Chondrocyte (in vitro differentiated cells): ENCODE measurements at places on chromosomes 11 and 22. TPM values are rescaled to one million over a fixed set of nuclear protein-coding genes. Genes with fewer than 3 reads are reported as not detected.
A peak's percentile ranks its signal among the peaks of the same experiment; 100 is the strongest.

DNA sequence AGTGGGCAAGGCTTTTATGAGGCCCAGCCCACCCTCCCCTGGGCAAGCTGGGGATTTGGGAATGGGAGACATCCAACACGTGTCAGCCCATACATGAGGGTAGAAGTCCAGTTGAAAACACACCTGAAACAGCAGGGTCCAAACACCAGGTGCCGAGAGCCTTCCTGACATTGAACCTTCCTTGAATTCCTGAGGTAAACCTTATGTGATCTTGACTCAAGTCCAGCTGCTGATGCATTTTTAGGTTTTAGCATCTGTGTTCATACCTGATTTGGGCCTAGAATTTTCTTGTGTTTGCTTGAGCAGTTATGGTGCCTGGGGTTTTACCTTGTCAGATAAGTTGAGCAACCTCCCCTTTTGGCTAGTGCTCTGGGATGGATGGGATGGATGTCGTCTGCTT, 66.3 kb downstream of the CDKN1C start:
- no peak overlapping the region for H3K4me3 ChIP-seq
- H3K27me3 ChIP-seq = no peaks in the 10 kb centered on the region
- H3K36me3 ChIP-seq = peaks cover 23% of the 10 kb centered on the region
- no peak overlapping the region for H3K27ac ChIP-seq
- DNase-seq = no peak

DNA sequence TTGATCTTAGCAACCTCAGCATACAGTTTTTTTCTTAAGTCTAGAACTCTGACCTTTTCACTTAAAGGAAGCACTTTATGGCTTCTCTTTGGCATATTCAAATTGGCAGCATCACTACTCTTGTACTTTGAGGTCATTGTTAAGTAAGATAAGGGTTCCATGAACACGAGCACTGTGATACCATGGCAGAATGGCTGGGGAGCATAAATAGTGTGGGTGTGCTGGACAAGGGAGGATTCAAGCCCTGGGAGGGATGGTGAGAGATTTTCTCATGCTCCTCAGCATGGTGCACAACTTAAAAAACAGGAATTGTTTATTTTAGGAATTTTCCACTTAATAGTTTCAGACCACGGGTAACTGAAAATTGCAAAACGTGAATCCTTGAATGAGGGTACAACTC, 111.4 kb downstream of the ATXN10 start:
- no peak for DNase-seq
- peaks cover 67% of the 10 kb centered on the region for H3K4me1 ChIP-seq
- no peaks in the 10 kb centered on the region for H3K36me3 ChIP-seq
- peak overlapping the region; percentile 5 for H3K4me3 ChIP-seq
- H3K27me3 ChIP-seq = no peaks in the 10 kb centered on the region

- H3K4me3 ChIP-seq = no peak overlapping the region
- peaks cover 13% of the 10 kb centered on the region for H3K4me1 ChIP-seq
- no peaks in the 10 kb centered on the region for H3K36me3 ChIP-seq
- H3K27me3 ChIP-seq = no peaks in the 10 kb centered on the region
- no peak for DNase-seq
Observed at GRCh38 chr11:87063982-87064381, 26.2 kb downstream of the TMEM135 start.

GRCh38 chr22:19998991-19999820, 17.4 kb downstream of the ARVCF start:
- no peak overlapping the region for H3K27ac ChIP-seq
- peaks cover 28% of the 10 kb centered on the region for H3K4me1 ChIP-seq
- no peak overlapping the region for H3K4me3 ChIP-seq
- DNase-seq = peak; percentile 89
- H3K36me3 ChIP-seq = peaks cover 5% of the 10 kb centered on the region

DNA sequence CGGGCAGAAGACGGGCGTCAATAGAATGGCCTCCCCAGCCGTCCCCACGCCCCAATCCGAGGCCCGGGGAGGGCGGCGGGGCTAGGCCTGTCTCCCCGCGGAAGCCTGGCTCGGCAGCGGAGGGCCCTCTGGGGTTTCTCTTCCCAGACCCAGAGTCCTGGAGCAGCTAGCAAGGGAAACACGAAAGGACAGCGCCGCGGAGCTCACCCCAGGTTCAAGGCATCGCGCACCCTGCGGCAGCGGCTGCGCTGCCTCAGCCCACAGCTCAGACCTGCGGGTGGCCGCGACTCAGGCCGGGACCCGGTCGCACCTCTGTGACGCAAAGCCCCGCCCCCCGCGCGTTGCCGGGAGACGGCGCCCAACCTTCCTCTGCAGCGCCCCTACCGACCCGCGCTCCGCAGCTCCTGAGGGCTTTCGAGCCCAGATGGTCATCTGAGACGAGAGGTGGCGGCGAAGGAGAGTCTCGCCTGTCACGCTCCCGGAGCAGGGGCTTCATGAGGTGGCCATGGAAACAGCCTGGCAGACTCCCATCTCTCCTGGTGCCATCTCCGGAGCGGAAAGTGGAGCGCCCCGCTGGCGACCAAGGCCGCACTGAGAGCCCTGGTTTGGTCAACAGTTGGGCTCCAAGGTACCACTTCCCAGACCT, at the start of gene RNF141:
Gene RNF141 (minus strand): TSS at position 273 of the 646 bp plus-strand sequence. CDS start 7,029 bp downstream, outside the sequence.
- peak; percentile 98 for DNase-seq
- peak within 1 kb of the TSS; percentile 93 for H3K27ac ChIP-seq
- peaks cover 45% of the 10 kb centered on the region for H3K4me1 ChIP-seq
- no peaks in the 10 kb centered on the region for H3K36me3 ChIP-seq

GRCh38 chr11:36105743-36106581, 162.1 kb downstream of the LDLRAD3 start:
- H3K4me3 ChIP-seq = no peak overlapping the region
- H3K27ac ChIP-seq = no peak overlapping the region
- no peaks in the 10 kb centered on the region for H3K27me3 ChIP-seq
- H3K36me3 ChIP-seq = peaks cover 7% of the 10 kb centered on the region

GRCh38 chr22:45632791-45633515, 38.7 kb upstream of the ATXN10 start:
- H3K36me3 ChIP-seq = peaks cover 4% of the 10 kb centered on the region
- H3K27me3 ChIP-seq = peaks cover 39% of the 10 kb centered on the region
- peaks cover 5% of the 10 kb centered on the region for H3K4me1 ChIP-seq
- H3K4me3 ChIP-seq = peak overlapping the region; percentile 33

DNA sequence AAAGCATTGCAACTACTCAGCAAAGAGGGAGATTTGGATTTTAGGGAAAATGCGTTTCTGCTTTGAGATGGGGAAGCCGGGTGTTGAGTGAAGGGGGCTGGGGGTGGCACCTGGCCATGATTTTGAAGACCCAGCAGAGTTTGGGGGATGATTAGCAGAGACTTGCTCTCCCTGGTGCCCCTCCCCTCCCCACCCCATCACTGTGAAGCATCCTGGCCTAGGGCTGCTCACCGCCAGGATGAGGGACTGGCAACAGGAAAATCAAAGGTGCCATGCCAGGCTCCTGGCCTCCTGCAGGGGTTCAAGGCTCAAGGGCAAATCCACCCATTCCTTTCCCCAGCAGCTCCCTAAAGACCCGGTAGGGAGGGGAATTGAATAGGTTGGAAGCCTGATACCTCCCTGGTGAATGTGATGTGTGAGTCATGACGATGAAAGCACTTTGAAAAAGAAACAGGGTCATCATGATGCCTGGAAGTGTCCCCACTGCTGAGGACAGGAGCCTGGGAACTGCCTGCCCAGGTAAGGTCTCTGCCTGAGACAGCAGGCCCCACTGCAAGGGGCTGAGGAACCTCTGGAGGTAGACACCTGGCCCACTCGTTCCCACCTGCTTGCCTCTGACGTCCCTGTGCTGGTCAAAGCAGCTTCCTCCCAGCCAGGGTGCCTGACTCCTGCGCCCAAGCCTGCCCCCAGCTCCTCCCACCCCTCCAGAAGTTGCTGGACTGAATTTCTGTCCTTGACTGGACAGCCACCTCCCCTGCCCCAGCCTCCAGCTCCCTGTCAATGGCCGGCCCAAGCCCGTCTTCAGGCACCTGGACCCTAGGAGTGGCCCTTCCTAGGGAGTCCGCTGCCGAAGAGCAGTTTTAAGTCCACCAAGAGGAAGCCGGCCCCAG, 1.7 kb downstream of the CHST1 start:
- peak; percentile 82 for DNase-seq
- peak overlapping the region; percentile 67 for H3K27ac ChIP-seq
- H3K36me3 ChIP-seq = no peaks in the 10 kb centered on the region
- H3K27me3 ChIP-seq = peaks cover 5% of the 10 kb centered on the region
- peak overlapping the region; percentile 65 for H3K4me3 ChIP-seq

- no peak overlapping the region for H3K4me3 ChIP-seq
- no peaks in the 10 kb centered on the region for H3K4me1 ChIP-seq
- H3K27ac ChIP-seq = no peak overlapping the region
- no peaks in the 10 kb centered on the region for H3K36me3 ChIP-seq
- H3K27me3 ChIP-seq = peaks cover 8% of the 10 kb centered on the region
Observed at GRCh38 chr11:84372381-84372950, 1086.3 kb upstream of the CCDC90B start.

GRCh38 chr11:70720281-70720680, 322.0 kb downstream of the CTTN start:
- no peaks in the 10 kb centered on the region for H3K4me1 ChIP-seq
- H3K27me3 ChIP-seq = peaks cover 37% of the 10 kb centered on the region
- H3K27ac ChIP-seq = no peak overlapping the region
- H3K4me3 ChIP-seq = no peak overlapping the region
- no peak for DNase-seq

GRCh38 chr11:76605338-76606074, 65.0 kb downstream of the LRRC32 start:
- no peaks in the 10 kb centered on the region for H3K36me3 ChIP-seq
- H3K4me1 ChIP-seq = peaks cover 52% of the 10 kb centered on the region
- no peak overlapping the region for H3K27ac ChIP-seq

DNA sequence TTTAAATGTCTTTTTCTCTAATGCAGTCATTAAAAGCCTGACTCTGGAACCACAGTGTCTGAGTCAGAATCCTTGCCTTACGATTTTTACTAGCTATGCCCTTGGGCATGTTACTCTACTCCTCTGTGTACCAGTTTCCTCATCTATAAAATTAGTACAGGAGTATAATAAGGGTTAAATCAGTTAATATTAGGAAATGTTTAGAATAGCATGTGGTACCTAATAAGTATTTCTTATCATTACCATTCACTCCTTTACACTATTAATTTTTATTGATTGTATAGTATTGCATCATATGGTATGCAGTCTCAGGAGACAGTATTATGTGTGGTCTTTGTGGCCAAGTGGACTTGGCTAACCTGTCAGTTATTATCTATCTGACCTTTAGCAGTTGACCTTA, 68.2 kb downstream of the METTL15 start:
- H3K36me3 ChIP-seq = peaks cover 10% of the 10 kb centered on the region
- no peaks in the 10 kb centered on the region for H3K27me3 ChIP-seq
- DNase-seq = no peak
- no peak overlapping the region for H3K27ac ChIP-seq
- H3K4me1 ChIP-seq = no peaks in the 10 kb centered on the region

DNA sequence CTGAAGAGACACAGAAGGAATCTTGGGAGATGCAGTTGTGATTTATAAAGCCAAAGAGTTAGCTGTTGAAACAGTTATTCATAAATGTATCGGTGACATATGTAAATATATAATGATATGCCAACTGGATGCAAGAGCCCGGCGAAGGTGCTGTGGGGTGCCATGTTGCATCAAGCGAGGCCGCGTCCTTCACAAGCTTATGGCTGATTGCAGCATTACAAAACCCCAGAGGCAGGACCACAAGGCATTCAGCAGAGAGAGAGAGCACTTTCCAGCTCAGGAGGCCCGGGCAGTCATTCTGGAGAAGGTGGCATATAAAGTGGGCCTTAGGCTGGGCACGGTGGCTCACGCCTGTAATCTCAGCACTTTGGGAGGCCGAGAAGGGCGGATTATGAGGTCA, 65.6 kb downstream of the LARGE1 start:
- peak overlapping the region; percentile 89 for H3K27ac ChIP-seq
- H3K27me3 ChIP-seq = no peaks in the 10 kb centered on the region
- no peak overlapping the region for H3K4me3 ChIP-seq
- no peak for DNase-seq

DNA sequence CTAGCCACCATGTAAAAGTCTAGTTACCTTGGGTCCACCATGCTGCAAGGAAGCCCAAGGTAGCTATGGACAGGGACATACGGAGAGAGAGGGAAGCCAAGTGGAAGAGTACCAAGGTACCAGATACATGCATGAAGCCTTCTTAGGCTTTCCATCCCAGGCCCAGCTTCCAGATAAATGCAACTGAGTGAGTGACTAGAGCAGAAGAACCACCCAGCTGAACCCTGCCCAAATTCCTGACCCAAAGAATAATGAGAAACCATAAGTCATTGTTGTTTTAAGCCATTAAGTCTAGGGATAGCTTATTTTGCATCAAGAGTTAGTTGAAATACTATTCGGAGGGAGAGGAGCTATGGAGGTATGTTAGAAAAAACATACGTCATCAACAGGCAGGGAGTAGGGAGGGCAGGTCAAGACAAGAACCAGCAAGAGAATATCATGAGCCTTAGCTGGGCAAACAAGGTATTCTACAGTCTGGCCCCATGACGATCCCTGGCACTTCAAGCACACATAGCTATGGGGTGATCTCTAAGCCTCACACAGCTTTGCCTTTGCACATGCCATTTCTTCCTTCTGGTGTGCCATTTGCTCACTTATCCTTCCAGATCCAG, 36.5 kb upstream of the APLNR start:
- H3K27me3 ChIP-seq = peaks cover 7% of the 10 kb centered on the region
- H3K27ac ChIP-seq = no peak overlapping the region
- peaks cover 15% of the 10 kb centered on the region for H3K4me1 ChIP-seq
- DNase-seq = no peak
- H3K4me3 ChIP-seq = no peak overlapping the region

DNA sequence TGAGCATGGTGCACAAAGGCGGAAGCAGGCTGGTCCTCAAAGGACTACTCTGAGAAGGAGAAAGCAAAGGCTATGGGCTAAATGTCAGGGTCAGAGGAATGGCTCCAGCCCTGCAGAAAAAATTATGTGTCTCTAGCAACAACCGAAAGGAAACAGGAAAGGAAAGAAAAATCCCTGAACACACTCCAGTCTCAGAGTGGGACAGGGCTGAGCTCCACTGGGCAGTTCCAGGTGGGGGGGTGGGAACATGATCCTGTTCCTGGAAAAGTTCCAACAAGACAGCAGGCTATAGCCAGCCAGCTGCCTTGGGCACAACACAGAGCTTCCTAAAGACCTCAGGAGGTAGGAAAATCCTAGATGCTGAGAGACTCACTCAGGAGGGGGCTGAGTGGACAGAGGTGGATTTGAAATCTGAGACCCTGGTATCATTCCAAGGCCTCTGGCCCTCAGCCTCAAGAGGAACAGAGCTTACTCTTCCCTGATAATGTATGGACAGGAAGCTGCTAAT, 1088.2 kb downstream of the TBC1D22A start:
- H3K27me3 ChIP-seq = no peaks in the 10 kb centered on the region
- no peak for DNase-seq
- H3K27ac ChIP-seq = peak overlapping the region; percentile 52
- peaks cover 32% of the 10 kb centered on the region for H3K4me1 ChIP-seq
- no peaks in the 10 kb centered on the region for H3K36me3 ChIP-seq

GRCh38 chr11:74444173-74444826, 23.0 kb downstream of the KCNE3 start:
- H3K36me3 ChIP-seq = no peaks in the 10 kb centered on the region
- no peaks in the 10 kb centered on the region for H3K27me3 ChIP-seq
- no peak overlapping the region for H3K4me3 ChIP-seq

- H3K36me3 ChIP-seq = peaks cover 68% of the 10 kb centered on the region
- peaks cover 32% of the 10 kb centered on the region for H3K4me1 ChIP-seq
- H3K4me3 ChIP-seq = no peak overlapping the region
- H3K27me3 ChIP-seq = no peaks in the 10 kb centered on the region
- H3K27ac ChIP-seq = peak overlapping the region; percentile 67
Observed at GRCh38 chr11:20070459-20070858, 89.8 kb downstream of the DBX1 start.

ASPHD2 gene
- 5.5 to 6.9 TPM (median 6.8 TPM) in 3 replicates for total RNA-seq

C11orf87 gene
- 0.05 to 0.36 TPM (median 0.15 TPM) in 3 replicates for total RNA-seq

GAL3ST3 gene
- total RNA-seq = 1.1 to 2.0 TPM (median 1.8 TPM) in 3 replicates

ARHGEF12 gene
- total RNA-seq = 71.9 to 93.3 TPM (median 74.2 TPM) in 3 replicates

IFITM10 gene
- total RNA-seq = 39.8 to 159 TPM (median 41.2 TPM) in 3 replicates

PANX2 gene
- 3.0 to 6.1 TPM (median 3.3 TPM) in 3 replicates for total RNA-seq

MPZL2 gene
- total RNA-seq = not detected in 3 replicates

WBP2NL gene
- not detected in 3 replicates for total RNA-seq
